ENCODE measurements at places on chromosomes 11 and 22. TPM values are rescaled to one million over a fixed set of nuclear protein-coding genes. Genes with fewer than 3 reads are reported as not detected.

DNA sequence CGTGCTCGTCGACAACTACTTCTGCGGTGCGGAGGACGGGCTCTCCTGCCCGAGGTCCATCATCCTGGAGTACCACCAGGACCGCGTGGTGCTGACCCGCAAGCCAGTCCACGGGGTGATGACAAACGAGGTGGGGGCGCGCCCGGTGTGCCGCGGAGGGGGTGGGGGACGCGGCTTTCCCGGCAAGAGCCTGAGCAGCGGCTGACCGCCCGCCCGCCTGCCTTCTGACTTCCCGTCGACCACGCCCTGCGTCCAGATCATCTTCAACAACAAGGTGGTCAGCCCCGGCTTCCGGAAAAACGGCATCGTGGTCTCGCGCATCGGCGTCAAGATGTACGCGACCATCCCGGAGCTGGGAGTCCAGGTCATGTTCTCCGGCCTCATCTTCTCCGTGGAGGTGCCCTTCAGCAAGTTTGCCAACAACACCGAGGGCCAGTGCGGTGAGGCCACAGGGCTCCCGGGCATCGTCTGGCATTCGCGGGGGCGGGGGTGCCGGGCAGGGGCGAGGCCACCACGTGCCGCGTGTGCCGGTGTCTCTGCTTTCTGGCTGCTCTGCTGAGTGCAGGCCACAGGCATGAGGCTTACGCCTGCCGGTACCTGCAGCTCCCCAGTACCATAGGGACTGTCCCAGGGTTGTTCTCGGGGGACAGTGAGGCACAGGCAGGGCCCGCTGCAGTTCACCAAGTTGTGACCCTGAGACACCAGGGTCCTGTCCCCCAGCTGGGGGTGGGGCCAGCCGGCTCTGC lies 28.5 kb upstream of the MUC5B start:
- DNase-seq = no peak

DNA sequence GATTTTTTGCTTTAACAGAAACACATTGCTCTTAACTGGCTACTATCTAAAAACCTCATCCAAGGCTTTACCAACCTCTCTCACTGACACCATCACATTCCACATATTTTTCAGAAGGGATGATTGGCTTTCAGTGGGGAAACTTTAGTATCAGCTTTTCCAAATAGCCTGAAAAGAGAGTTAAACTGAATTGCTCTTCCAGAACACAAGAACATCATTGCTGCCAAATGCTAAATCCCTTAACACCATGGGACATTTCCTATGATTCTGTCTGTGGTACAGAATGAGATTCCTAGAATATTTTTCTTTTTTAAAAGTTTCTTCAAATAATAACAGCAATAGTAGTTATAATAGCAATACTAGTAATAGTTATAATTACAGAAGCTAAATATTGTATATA lies 45.4 kb downstream of the SOX6 start:
- no peak for DNase-seq

- DNase-seq = no peak
Measured at GRCh38 chr11:18312663-18313420, 9.1 kb downstream of the HPS5 start.

APLNR gene
- 76.7 TPM for polyA plus RNA-seq

GRCh38 chr11:126646701-126647557 lies 291.4 kb downstream of the ST3GAL4 start:
- no peak for DNase-seq

FGF3 gene
- not detected for polyA plus RNA-seq

GGA1 gene
- 78.8 TPM for polyA plus RNA-seq

DNA sequence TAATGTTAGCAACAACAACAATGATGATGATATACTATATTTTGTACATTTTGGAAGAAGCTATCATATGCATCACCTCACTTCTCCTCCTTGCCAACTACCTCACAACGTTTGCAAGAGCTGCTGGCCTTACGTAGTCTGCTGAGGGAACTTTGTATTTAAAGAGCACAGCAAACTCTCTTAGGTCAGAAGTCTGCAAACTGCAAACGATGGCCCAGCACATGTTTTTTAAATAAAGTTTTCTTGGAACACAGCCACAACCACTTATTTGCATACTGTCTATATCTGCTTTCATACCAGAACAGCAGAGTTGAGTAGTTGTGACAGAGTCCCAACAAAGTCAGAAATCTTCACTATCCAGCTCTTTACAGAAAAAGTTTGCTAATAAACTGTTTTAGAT lies 261.7 kb downstream of the TENM4 start:
- no peak for DNase-seq

- DNase-seq = no peak
Measured at GRCh38 chr11:47442514-47442913, 6.4 kb downstream of the RAPSN start.

DNA sequence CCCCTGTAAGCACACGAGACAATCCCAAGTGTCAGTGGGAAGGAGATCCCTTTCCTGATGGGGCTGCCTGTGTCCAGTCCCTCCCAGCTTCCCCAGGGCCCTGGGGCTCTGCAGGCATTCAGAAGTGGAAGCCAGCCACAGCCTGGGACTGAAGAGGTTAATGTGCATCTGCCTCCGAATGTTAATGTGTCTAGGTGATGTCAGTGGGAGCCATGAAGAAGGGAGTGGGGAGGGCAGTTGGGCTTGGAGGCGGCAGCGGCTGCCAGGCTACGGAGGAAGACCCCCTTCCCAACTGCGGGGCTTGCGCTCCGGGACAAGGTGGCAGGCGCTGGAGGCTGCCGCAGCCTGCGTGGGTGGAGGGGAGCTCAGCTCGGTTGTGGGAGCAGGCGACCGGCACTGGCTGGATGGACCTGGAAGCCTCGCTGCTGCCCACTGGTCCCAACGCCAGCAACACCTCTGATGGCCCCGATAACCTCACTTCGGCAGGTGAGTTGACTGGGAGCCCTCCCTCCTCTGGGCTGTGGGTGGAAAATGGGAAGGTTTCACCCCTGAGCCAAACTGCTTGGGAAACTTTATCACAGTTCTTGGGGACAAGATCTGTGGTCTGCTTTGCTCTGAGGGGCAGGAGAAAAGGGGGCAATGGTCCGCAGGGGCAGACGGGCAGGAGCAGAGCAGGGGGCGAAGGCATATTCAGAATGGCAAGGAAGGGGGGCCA lies at the start of gene MCHR1:
MCHR1 (plus strand) TSS at position 236 of the 715 bp plus-strand sequence; CDS start at position 405, 169 bp downstream.
- no peak for DNase-seq

GRCh38 chr11:58562375-58562800 lies 13.3 kb downstream of the LPXN start:
- DNase-seq = no peak

PATZ1 gene
- 70.5 TPM for polyA plus RNA-seq

GRCh38 chr11:33912405-33913361 lies 20.8 kb upstream of the LMO2 start:
- no peak for DNase-seq

- no peak for DNase-seq
Measured at GRCh38 chr11:69245491-69246345, 48.2 kb upstream of the MYEOV start.

SH3BP1 gene
- 23.1 TPM for polyA plus RNA-seq

DNA sequence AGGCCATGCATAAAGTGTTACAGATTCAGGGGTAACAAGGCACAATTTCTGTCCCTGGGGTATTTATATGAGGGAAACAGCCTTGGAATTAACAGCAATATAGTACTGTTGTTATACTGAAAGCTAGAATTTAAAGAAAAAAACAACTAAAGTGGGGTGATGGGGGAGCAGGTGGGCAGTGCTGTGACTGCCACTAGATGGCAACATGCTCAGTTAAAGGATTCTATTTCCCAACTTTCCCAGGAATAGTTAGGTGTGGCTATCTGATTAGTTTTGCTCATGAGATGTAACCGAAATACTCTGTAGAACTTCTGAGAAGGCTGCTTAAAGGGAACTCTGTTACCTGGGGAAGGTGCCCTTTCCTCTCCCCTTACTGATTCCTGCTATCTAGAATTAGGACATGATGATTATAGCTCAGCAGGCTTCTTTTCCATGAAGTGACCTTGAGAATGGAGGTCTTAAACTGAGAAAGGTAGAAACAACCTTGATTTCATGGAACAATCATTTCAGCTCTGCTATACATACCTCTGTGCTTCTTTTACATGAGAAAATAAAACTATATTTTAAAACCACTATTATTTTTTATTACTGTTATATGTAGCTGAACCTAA lies 102.6 kb downstream of the RELT start:
- DNase-seq = no peak

- no peak for DNase-seq
Measured at GRCh38 chr11:7261578-7261977, 9.9 kb downstream of the SYT9 start.

- no peak for DNase-seq
Measured at GRCh38 chr11:66338276-66339161, 2.3 kb upstream of the RIN1 start.

All from left renal cortex interstitium (tissue), 4 donors.